T-helper 2 cell treated with Interferon-gamma antibody and Interleukin-4, amounts not matched to agents 100 ng/mL and 5 ng/mL, for 36 hours (primary cell): ENCODE measurements at places on chromosomes 3 and 15. TPM values are rescaled to one million over a fixed set of nuclear protein-coding genes. Genes with fewer than 3 reads are reported as not detected.

The MORC1 gene
- not detected in 2 replicates for total RNA-seq

The LSAMP gene
- total RNA-seq, result not detected in 2 replicates

The SV2B gene
- total RNA-seq, result 0.05 and 0.20 TPM in 2 replicates

The ANKRD63 gene
- total RNA-seq, result 0.23 TPM in 1 of 2 replicates, not detected in the other

The PAQR5 gene
- not detected in 2 replicates for total RNA-seq

The OCA2 gene
- total RNA-seq, result not detected in 2 replicates

The ALDH1A3 gene
- total RNA-seq, result not detected in 2 replicates

The SOX14 gene
- not detected in 2 replicates for total RNA-seq

The C3orf49 gene
- not detected in 2 replicates for total RNA-seq

The RPUSD3 gene
- total RNA-seq, result 50.4 and 54.1 TPM in 2 replicates

The RAB6B gene
- 0.82 and 0.91 TPM in 2 replicates for total RNA-seq

The LIPC gene
- total RNA-seq, result 3.0 and 3.6 TPM in 2 replicates

The NR1I2 gene
- 0.07 and 0.09 TPM in 2 replicates for total RNA-seq

The MESP1 gene
- total RNA-seq, result 1.8 and 2.8 TPM in 2 replicates

The CTXN2 gene
- 0.05 TPM in 1 of 2 replicates, not detected in the other for total RNA-seq

The CPEB1 gene
- not detected in 2 replicates for total RNA-seq

The ATP8B4 gene
- total RNA-seq, result 22.5 and 26.1 TPM in 2 replicates

The VEPH1 gene
- total RNA-seq, result not detected in 2 replicates

The PDE12 gene
- 27.0 and 27.9 TPM in 2 replicates for total RNA-seq

The MKRN2OS gene
- total RNA-seq, result not detected in 2 replicates

The CDC25A gene
- 30.7 and 30.8 TPM in 2 replicates for total RNA-seq

The KY gene
- total RNA-seq, result not detected in 2 replicates

The BSN gene
- total RNA-seq, result 0.07 TPM in 2 replicates

The NME9 gene
- total RNA-seq, result not detected in 2 replicates

The SLTM gene
- total RNA-seq, result 124 and 130 TPM in 2 replicates

The GRK7 gene
- total RNA-seq, result not detected in 2 replicates

The RAB43 gene
- 39.8 and 49.0 TPM in 2 replicates for total RNA-seq

The AQP9 gene
- total RNA-seq, result not detected in 2 replicates

The IL17RD gene
- 0.02 TPM in 1 of 2 replicates, not detected in the other for total RNA-seq

The SERPINI2 gene
- not detected in 2 replicates for total RNA-seq

The CCR8 gene
- total RNA-seq, result 12.6 and 13.7 TPM in 2 replicates

The GNAT1 gene
- total RNA-seq, result not detected in 2 replicates

The HGD gene
- total RNA-seq, result 0.50 and 0.64 TPM in 2 replicates

The NMNAT3 gene
- 0.41 and 0.80 TPM in 2 replicates for total RNA-seq

The PPARG gene
- 1.2 and 1.7 TPM in 2 replicates for total RNA-seq

The CACNA2D3 gene
- total RNA-seq, result not detected in 2 replicates

The CPOX gene
- total RNA-seq, result 69.9 and 71.2 TPM in 2 replicates

The LSM3 gene
- 15.5 and 15.6 TPM in 2 replicates for total RNA-seq

The FAH gene
- 46.5 and 46.7 TPM in 2 replicates for total RNA-seq
